ENCODE measurements at places on chromosomes 5 and 9.

DNA sequence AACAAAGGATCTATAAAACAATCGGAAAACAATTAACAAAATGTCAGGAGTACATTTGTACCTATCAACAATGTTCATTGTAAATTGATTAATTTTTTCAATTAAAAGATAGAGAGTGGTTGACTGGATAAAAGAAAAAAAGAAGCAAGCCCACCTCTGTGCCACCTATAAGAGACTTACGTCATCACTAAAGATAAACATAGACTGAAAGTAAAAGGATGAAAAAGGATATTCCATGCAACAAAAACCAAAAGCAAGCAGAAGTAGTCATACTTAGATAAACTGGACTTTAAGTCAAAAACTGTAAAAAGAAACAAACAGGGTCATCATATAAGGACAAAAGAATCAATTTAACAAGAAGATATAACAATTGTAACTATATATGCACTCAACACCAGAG, 197.4 kb downstream of the RASEF start:
- DNase-seq = no peak

- no peak for DNase-seq
Observed at GRCh38 chr5:180138976-180139730, 67.6 kb upstream of the RNF130 start.

DNA sequence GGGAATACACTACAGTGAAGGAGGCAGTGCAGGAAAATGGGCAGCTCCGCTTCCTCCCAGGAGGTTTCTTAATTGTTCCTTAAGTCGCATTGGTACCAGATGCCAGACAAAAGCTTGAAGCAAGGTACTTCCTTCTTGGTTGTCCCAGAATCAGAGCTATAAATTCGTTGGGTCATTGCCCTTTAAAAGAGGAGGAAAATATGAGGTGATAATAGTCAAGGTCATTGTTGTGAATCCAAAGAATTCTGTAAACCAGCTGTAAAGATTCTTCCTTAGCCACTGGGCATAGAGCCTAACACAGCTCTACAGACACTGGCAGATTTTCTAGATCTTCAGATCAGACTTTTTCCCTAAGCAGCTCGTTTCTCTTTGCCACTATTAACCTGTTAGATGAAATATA, 444.1 kb upstream of the TLE4 start:
- no peak for DNase-seq

DNA sequence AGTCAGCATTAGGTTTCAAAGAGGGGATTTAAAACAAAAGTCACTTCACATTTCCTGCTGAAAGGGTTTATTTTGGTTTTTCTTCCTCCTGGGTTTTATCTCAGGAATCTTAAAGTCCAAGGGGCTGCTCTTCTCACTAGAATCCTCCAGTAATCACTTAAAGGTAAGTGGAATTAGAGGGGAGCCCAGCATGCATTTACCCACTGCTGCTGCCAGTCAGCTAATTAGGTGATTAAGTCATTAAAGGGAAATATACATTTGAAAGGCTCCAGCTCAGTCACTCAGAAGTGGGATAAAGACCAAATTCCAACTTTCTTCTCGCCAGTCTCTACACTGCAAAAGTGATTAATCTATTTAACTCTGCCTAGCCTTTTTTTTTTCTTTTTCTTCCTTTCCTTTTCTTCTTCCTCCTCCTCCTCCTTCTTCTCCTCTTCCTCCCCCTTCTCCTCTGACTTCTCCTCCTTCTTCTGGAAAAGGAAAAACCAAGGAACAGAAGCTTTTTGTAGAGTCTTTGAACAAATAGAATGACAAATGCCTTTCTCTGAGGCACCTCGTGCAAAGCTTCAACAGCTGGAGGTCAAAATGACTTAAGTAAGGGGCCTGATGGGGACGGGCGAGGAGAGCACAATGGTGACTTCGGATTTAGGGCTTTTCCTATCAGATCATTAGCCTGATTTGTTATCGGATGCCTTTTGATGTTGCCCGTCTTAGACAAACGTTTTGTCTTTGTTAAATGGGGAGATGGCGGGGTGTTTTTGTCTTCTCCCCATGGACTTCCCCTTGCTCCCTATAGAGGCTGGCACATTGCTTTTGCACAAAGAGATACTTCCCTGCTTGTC, 617.6 kb downstream of the IRX1 start:
- DNase-seq = no peak

GRCh38 chr9:135602789-135603481, 36.4 kb downstream of the GLT6D1 start:
- peak; percentile 0 for DNase-seq

DNA sequence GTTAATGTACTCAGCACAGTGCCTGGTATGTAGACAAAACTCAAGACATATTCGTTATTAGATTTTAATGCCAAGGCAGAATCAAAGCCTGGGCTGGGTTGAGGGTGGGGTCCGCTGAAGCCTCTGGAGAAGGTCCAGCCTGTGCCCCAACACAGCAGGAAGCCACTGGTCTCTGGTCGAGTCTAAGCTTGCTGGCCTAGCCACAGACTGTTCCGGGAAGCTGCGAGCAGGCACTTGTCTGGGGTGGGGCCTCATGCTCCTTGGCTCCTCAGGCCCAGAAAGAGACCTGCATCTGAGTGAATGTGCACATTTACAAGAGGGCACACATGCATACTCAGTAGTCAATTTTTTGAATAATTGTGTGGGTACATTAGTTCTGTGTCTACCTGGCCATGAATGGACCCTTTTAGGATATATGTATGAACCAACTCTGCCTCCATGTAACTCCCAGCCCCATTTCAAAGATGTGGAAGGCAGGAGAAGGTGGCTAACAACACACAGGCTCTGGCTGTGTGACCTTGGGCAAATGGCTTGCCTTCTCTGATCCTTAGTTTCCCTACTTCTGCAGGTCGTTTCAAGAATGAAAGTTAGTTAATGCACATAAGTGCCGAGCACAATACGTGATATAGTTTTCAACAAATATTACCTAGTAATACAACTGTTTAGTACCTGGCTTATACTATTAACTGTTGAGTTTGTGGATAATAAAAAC, 18.3 kb downstream of the FAT2 start:
- DNase-seq = no peak

All from retinal pigment epithelial cell (primary cell).